ENCODE measurements at places on chromosomes 3 and 15.

DNA sequence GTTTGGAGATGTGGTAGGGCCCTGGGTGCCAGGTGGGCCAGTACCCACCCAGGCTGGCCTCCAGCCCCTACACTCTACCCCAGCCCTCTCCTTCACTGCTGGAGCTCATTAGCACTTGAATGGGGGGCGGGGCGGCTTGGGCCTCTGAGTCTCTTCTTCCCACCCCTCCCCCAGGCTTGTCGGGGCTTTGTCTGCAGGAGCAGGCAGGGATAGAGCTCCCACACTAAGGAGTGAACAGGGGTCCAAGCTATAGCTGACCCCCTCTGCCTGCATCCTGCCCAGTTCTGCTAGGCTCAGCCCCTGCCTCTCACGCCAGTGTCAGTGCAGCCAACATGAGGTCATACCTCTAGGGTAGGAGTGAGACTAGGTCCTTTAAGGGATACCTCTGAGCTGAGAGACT, 5.2 kb downstream of the GNAI2 start:
- DNase-seq, result no peak

DNA sequence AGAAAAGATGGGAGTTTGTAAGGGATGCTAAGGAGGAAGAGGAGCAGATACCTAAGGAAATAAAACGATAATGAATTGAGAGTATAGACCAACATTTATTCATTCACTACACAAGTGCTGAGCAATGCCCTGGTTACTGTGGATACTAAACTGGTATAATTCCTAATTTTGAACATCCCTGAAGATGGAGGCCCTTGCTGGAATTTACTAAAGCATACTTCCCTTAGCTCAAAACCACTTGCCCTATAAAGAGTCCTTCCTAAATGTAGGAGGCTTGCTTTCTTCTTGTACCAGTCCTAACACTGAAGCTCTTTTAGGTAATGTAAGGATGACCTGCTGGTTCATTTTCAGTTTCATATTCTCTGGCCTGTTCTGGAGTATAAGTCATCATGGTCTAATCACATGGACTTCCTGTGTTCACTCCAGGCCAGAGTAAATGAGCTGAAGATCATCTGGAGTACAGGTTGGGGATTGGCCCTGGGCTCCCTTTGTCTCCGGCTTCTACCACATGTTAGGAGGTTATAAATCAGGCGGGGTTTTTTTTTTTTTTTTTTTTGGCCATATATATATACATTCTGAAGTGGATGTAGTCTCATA, 40.1 kb upstream of the MTMR10 start:
- DNase-seq, result no peak

- no peak for DNase-seq
Observed at GRCh38 chr15:78408961-78409360, 29.1 kb upstream of the IREB2 start.

GRCh38 chr15:101488300-101489164, 975 bp downstream of the PCSK6 start:
- no peak for DNase-seq

DNA sequence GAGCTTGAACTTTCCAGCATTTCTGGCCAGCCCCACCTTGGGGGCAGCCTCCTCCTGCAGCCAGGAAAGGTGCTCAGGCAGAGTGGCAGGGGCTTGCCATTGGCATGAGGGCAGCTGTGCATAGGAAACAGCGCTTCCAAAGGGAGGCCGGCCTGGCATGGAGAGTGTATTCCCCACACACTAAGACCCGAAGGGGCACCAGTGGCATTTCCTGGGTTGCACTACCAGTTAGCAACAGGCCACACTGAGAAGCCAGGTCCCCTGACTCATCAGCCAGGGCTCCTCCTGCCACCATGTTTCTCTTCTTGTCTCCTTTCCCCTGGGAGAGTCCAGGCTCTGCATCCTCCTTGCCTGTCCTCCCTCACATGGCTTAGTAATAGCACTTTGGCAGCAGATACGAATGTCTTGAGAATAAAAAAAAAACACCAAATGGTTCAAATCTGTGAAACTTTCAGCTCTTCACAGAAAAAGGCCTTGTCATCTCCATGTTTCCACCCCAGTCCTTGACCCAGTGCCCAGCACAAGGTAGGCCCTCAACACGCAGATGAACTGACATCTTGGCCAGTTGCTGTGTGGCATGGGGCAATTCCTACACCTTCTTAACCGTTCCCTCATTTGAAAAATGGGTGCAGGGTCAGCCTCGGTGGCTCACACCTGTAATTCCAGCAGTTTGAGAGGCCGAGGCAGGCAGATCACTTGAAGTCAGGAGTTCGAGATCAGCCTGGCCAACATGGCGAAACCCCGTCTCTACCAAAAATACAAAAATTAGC, 180.4 kb downstream of the SMAD6 start:
- DNase-seq, result no peak

Measured in cortex of kidney (tissue), 1 donor.